ENCODE measurements at places on chromosomes 6 and 20. TPM values are rescaled to one million over a fixed set of nuclear protein-coding genes. Genes with fewer than 3 reads are reported as not detected.
A peak's percentile ranks its signal among the peaks of the same experiment; 100 is the strongest.

DNA sequence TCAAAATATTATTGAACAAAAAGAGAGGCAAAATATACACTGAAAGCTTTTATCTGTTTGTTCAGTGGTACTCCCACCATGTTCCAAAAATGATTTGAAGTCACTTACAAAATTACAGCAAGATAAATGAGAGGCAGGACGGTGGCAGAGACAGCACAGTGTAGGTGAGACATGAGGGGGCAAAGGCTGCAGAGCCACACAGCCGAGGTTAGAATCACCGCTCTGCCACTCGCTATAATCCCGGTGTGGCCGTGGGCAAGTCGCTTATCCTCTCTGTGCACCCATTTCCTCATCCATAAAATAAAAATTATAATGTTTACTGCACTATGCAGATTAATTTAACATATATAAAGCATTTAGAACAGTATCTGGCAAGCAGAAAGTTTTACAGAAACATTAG lies 140.1 kb upstream of the BEND6 start:
- DNase-seq, result no peak

DNA sequence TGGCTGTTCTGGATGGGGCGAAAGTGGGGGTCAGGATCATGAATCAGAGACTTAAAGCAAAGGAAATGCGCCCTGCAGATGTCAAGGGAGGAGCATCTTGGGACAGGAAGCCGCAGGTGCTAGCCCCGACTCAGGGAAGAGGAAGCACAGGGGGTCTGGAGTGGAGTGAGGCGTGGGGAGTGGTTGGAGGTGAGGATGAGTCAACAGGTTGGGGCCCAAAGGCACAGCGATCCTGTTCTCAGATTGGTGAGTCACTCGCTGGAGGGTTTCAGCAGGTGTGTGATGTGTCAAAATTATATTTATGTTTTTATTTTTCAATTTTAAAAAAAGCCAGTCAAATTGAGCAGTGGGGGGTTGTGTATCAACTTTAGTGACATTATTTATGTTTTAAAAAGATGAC lies 19.0 kb downstream of the PACSIN1 start:
- no peak for DNase-seq

Gene GPSM3
- total RNA-seq, result 19.4 TPM

GRCh38 chr20:10466855-10467254 lies 31.8 kb downstream of the SLX4IP start:
- no peak for DNase-seq

GRCh38 chr6:37499433-37500293 lies at the start of gene CCDC167:
Gene CCDC167 (minus strand): TSS chr6:37499893. CDS start chr6:37499863, 30 bp downstream.
- peak; percentile 85 for DNase-seq

Gene CDH4
- not detected for total RNA-seq

DNA sequence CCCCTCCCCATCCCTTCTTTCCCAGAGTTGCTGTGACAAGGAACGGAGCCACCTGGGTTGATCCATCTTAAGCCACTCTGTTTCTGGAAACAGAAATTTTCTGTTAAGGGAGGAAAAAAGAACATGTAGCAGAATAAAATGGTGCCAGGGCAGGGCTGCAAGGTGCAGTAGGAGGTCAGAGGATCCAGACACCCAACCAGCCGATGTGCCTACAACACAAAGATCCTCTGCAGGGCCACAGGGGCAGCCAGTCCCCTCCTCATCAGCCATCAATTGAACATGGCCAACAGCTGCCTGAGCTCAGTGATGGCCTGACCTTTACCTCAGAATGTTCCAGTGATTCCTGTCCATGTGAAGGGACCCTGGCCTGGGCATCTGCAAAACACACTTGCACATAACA lies 11.9 kb downstream of the MDFI start:
- no peak for DNase-seq

DNA sequence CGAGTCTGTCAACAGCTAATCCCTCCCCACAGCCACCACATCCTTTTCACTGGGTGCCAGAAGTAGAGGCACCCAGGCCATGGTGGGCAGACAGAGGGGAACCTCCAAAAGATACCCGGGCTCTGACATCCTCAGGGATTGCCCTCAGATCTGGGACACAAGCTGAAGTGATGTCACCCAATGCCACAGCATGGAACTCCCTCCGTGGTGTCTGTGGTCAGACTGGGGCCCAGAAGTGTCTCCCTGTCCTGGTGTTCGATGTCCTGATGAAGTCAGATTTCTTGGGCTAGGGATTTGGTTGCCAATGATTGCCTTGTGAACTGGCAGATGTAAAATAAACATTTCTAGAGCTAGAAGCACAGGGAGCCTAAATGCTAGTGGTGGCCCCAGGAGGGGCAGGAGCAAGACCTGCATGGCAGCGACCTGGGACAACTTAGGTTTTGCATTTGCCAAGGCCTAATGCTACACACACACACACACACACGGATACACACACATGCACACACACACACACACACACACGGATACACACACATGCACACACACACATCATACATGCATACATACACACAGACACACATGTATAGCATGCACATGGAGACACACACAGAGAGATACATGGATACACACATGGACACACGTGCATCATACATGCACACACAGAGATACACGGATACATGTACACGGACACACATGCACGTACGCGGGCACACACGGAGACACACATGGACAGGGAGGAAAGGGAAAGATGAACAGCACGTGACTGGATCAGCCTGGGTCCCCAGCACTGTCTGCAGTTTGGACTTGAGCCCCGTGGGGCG lies 221.0 kb downstream of the NFATC2 start:
- DNase-seq, result no peak

- DNase-seq, result no peak
These were observed 12.0 kb upstream of the GTF3C6 start for GRCh38 chr6:110946498-110946897.

DNA sequence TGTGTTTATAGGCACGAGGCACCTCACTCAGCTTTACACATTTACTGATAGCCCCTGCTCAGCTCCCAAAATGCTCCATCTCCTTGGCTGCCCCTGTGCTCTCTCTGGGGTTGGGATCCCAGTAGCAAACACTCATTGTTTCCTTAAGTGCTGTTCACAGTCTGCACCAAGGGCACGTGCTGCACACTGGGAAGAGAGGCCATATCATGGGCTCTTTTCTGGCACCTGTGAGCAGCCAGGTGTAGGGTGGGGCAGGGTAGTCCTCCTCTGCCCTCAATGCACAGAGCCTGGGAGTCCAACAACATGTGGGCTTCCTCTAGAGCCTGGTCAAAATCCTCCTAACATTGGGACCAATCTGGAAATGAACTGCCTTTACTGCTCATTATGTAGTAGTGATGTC lies 67.9 kb downstream of the BANF2 start:
- DNase-seq, result no peak

- no peak for DNase-seq
These were observed 466 bp upstream of the PSMB1 start for GRCh38 chr6:170553534-170554012.

Gene RSPH9
- total RNA-seq, result not detected

DNA sequence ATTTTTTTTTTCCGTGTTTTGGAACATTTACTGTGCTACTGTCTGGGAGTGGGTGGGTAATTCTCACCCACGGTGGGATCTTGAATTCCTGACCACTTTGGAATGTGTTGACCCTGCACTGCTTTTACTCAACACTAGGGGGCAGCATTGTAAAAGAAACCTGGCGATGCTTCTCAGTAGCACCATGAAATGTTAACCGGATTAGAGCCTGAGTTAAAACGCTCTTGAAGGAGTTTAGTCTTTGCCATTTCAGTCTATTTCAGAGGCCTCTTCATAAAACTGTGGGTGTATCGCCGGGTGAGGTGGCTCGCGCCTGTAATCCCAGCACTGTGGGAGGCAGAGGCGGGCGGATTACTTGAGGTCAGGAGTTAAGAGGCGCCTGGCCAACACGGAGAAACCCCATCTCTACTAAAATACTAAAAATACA lies 114.4 kb upstream of the PRND start:
- DNase-seq, result peak; percentile 75

DNA sequence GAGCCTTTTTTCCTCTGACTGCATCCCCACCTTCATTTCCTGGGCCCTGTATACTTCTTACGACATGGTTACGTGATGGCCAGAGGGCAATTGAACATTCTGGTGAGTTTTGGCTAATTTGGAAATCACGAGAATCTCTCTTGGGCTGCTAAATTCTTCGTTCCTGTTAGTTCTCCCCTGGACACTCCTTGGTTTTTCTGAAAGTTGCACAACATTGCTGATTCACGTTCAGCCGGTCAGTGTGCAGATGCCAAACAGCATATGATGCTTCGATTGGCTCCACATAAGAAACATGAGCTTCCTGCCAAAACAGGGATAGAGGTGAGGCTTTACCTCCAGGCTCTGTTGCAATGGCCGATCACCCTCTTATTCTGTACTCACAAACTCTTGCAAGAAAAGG lies 119.4 kb upstream of the LY86 start:
- DNase-seq, result no peak

Gene MUCL3
- not detected for total RNA-seq

DNA sequence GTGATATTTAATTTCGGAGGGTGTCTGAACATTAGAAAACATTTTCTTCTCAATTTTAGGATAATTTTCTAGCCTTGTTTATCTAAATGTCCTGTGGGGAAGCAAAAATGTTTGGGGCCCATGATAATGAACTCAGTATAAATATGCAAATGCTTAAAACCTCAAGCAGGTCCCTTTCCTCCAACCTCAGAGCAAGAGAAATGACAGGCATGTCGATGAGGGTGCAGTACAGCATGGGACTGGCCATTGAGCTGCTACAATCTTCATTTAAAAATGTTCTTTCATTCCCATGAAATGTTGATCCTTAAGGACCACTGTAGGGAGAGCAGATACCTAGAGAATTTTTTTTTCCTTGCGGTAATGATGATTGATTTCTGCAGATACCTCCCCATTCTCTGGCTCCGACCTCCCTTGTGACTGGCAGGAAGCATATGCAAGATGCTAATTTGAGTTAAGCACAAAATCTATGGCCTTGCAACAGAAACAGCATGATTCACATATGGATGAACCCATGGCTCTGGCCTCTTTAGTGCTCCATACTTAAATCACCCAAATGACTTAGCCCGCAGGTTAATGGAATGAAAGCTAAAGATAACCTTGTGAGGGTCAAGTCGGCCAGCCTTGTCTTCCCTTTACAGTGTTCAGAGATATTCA lies 243.3 kb downstream of the SOX4 start:
- no peak for DNase-seq

DNA sequence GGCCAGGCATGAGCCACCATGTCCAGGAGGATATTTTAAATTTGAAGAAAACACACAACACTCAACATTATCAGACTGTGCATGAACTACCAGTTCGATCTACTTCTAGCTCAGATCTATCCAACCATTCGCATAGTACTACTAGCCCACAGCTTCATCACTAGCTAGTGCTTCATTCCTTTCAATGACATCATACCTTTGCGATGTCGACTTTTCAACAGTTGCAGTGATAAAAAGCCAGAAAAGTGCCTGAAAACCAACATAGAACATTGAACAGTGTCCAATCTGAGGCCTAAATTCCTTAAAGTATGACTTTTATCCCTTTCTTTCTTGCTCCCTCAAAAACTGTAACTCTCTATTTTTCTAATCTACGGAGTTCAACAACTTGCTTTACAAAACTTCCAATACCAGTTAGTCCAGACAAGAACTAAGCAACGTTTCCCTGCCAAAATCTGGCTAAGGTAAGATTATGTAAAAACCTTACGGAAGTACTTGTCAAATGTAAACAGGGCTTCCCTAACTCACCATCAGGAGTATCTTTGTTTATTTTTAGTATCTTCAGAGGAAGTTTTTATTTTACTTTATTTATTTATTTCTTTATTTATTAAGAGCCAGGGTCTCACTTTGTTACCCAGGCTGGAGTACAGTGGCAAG lies 434.0 kb upstream of the JARID2 start:
- DNase-seq, result no peak

Gene DEFB115
- total RNA-seq, result not detected

DNA sequence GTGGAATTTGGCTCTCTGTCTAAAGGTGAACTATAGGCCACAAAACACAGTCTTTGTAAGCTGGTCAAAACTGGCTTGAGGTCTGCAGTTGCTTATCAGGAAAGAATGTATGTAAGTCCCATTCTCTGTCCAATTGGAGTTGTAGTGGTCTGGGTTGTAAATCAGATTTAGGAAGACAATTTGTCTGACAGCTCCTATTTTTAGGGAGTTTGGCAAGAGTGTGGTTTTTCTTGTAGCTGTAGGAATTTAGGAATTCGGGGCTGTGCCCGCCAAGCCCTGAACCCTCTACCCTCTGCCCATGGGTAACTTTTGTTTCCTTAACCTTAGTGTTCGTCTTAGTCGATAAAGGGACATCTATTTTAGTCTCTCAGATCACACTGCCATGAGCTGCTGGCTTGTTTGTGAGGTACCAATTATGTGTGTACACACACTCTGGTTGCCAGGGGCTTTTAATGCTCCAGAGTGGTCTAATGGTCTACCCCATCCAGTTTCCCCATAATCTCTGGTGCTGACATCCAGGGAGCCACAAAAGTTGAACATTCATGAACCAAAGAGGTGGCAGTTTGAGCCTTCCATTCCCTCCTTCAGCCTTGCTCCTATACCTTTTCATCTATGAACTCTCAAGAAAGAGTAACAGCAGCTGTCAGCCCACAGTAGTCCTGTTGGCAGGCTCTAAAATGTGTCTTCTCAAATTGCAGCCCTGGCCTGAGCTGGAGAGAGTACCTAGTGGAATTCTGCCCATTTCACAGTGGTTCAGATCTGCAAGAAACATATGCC lies 93.0 kb downstream of the ANKRD6 start:
- DNase-seq, result no peak

DNA sequence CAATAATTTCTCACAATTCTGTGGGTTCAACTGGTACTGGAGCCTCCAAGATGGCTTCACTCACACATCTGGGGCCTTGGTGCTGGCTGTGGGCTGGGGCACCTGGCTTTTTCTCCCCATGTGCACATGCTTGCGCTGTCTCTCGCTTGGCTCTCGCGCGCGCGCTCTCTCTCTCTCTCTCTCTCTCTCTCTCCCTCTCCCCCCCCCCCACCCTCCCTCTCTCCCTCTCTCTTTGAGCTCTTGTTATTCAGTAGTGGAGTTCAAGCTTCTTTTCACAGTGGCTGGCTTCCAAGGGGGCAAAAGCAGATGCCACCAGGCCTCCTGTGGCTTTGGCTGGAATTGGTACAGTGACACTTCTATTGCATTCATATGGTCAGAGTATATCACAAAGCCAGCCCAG lies 10.8 kb upstream of the TBCC start:
- DNase-seq, result no peak

Gene GNMT
- total RNA-seq, result not detected

Measured in ascending aorta (tissue), 2 donors.